Bronchial epithelial cell (primary cell): ENCODE measurements at places on chromosomes 11 and 22.

- DNase-seq, result no peak
Measured at GRCh38 chr11:78684377-78684776, 109.7 kb upstream of the NARS2 start.

GRCh38 chr11:1203505-1204271, 19.2 kb upstream of the MUC5B start:
- no peak for DNase-seq

GRCh38 chr22:41739576-41739975, 40.3 kb downstream of the MEI1 start:
- no peak for DNase-seq

DNA sequence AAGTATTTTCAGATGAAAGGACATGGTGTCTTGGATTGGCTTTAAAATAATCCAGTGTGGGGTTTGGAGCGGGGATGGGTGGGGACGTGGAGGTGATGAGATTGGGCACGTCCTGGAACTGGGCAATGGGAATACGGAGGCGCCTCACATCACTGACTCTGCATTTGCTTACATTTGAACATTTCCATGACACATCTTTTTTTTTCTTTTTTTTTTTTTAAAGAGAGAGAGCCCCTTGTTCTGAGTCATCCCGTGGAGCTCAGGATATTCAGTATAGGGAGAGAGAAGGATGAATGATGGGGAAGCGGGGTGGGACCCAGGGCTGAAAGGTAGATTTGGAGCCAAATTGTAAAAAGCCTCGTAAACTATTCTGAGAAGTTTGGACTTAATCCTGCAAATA, 142.7 kb downstream of the FBXO7 start:
- no peak for DNase-seq

DNA sequence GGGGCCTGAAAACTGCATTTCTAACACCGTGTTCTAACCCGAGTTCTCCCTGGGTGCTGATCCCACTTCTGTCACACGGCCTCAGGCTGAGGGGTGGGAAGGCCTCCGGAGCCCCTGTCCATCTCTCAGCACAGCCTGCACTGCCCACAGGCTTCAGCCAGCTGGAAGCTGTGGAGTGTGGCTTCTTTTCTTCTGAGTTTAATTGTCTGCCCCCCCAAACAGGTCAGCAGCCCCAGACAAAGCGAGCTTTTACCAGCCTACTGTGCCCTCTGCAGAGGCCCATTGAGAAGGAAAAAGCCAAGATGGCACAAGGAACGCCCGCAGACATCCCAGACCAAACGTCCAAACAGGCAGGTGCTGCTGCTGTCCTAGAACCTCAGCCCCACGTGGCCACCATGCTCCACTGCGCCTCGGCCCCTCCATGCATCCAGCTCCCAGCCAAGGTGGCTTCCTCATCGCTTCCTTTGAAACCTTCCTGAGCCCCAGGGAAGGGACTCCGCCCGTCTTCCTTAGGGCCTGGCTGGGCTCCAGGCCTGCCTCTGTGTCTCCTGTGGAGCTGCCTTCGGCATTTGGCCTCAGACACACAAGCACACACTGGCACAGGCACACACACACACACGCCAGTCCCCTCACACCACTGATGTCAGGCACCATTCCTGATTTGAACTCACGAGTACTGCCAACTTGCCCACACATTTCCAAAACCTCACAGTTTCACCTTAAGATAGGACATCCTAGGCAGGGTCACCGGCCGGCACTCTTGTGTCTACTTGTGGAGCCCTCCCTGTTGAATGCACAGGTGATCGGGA, 1.7 kb downstream of the MOB2 start:
- DNase-seq, result no peak

DNA sequence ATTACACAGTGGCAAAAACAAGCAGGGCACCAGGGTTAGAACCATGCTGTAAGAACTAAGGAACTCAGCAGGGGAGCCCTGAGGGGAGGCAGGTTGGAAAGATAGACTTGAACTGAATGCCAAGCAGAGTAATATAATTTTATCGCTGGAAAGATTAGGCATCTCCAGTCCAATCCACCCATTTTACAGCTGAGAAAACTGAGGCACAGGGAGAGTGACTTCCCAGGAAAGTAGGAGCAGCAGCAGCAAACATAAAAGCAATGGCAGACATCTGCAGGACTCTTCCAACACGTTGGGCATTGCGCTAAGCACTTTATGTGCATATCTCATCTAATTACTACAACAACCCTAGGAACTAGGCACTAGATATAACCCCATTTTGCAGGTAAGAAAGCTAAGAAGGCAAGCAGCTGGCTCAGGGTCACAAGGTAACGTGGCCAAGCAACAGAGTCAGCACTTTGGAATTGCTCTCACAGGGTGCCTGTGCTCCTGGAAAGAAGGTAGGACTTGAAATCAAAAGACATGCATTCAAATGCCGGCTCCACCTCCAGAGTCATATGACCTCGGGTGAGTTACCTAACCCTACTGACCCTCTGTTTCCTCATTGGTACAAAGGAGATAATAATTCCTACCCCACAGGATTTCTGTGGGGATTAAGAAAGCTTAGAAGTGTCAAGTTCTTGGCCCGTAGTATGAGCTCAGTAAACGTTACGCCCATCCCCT, 215.3 kb downstream of the BARX2 start:
- DNase-seq, result no peak

DNA sequence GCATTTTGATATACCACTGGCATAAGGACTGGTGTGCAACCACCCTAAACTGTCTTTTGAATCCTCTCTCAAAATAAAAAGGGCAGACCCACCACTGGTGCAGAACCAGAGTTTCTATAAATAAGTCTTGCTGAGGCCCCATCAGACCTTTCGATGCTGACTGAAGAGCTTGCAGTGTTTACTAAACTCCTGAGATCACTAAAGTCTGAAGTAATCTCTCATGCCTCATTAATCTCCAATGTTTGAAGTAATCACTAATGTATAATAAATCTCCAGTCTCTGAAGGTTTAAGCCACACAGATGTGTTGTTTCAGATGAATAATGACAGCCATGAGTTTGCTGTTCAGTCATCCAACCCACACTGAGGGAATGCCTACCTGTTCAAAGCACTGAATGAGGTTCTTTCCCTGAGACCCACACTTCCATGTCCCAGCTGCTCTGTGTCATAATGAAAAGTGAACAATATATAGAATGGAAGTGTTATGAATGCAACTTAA, 50.6 kb upstream of the DEUP1 start:
- no peak for DNase-seq

DNA sequence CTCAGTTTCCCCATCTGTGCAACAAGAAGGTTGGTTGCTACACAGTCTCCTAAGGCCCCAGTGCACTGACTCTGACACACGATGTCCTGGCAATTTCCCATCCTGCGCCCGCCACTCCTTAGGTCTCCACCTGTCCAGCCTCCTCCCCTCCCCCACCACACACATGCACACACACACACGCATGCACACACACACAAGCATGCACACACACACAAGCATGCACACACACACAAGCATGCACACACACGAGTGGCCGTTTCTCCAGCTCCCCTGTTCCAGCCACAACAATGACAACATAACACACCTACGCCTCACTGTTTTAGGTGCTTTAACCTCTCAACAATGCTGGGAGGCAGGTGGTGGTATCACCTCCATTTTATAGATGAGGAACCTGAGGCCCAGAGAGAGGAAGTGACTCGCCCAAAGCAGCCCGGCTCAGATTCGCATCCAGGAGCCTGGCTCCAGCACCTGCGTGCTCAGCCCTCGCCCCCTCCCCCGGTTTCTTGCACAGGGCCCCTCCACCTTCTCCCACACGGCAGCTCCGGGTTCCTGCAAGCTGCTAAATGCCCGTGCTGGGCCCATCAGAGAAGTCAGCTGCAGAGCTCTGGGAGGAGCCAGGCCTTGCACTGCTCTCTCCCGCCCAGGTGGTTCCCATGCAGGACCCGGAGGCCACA, 13.0 kb downstream of the CYTH4 start:
- no peak for DNase-seq

- no peak for DNase-seq
Measured at GRCh38 chr11:134196756-134197155, 27.0 kb downstream of the NCAPD3 start.

GRCh38 chr11:68552542-68552941, 92.0 kb downstream of the PPP6R3 start:
- no peak for DNase-seq

- no peak for DNase-seq
Measured at GRCh38 chr11:31558001-31558400, 48.4 kb downstream of the ELP4 start.

DNA sequence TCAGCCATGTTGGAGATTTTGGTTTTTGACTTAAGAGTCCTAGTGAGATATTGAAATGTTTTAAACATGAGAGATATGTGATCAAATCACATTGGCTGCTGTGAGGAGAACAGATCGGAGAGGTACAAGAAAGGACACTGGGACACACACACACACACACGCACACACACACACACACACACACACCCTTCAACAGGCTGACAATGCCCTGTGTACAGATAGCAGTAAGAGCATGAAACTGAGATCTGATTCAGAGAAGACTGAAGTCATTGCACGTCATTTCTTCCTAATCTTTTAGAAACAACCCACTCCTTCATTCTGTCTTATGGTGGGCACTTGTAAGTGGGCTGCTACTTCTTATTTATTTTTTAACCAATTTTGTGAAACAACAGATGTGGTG, 200.5 kb upstream of the E2F8 start:
- DNase-seq, result no peak

DNA sequence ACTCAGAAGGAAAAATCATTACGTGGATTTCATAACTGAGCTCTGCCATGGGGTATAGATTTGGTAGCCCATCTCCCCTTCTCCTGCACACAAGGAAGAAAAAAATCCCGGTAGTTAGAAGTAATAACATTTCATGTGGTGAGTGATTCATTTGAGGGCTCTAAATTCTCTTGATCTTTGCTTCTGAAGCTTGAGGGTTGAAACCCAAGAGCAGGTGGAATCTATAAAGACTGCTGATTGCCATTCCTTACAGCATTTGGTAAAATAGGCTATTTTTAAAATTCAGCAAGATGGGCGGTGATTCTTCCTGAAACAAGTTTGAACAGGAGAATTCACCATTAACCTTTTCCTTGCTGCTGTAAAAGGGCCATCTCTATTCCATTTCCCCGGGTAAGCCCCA, 266.1 kb downstream of the CADM1 start:
- no peak for DNase-seq

DNA sequence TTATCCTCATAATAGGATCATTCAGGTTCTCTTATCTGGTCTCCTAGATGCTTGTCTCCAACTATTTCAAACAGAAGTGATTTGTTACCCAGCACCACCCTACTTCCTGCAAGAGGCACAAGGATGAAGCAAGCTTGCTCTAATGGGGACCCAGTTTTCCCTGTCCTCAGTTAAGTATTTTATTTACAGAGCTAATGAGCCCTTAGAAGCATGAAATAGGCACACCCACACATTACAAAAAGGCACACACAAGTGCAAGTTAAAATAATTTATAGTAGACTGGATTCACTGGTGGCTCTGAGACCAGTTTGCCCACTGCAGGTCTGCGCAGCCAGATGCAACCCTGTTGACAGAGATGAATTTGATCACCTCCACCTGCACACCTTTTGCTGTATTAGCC, 167.5 kb downstream of the KIRREL3 start:
- no peak for DNase-seq

DNA sequence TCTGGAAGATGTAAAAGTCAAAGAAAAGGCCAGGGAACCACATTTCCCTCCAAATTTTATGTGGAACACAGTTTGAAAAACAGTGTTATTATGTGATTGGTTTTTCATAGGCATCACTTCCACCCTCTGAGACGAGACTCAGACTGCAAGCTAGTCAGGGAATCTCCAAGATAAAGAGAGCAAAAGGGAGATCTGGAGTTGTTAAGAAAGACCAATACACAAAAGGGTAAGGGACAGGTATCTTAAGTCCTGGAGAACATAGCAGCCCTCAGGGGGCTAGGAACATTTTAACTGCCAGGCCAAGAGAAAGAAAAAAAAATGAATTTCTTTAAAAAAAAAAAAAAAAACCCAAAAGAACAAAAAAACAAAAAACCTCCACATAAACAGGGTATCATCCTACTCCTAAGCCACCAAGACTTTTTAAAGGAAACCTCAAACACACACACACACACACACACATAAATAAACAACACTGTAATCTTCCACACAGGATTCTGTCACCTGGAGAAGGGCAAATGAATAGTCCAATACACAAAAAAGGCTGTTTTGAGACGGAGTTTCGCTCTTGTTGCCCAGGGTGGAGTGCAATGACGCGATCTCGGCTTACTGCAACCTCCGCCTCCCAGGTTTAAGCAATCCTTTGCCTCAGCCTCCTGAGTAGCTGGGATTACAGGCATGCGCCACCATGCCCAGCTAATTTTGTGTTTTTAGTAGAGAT, 44.5 kb downstream of the CELF1 start:
- no peak for DNase-seq

GRCh38 chr22:29503811-29504372, 23.9 kb downstream of the NEFH start:
- no peak for DNase-seq

DNA sequence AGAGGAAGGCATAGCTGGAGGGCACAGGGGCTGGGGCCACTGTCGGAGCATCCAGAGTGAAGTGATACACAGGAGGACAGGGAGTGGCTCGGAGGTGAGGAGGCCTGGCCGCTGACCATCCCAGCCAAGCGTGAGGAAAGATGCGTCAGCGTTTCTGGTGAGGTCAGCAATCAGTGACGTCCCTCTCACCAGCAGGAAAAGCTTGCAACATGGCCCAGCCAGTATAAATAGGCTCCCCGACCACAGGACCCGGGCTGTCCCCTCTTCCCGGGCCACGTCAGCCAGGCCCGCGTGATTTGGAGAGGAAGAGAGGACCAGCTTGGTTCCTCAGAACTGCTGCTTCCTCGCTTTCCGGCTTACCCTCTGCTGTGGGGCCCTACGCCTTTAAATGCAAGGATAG, 4.2 kb upstream of the OSM start:
- DNase-seq, result no peak

DNA sequence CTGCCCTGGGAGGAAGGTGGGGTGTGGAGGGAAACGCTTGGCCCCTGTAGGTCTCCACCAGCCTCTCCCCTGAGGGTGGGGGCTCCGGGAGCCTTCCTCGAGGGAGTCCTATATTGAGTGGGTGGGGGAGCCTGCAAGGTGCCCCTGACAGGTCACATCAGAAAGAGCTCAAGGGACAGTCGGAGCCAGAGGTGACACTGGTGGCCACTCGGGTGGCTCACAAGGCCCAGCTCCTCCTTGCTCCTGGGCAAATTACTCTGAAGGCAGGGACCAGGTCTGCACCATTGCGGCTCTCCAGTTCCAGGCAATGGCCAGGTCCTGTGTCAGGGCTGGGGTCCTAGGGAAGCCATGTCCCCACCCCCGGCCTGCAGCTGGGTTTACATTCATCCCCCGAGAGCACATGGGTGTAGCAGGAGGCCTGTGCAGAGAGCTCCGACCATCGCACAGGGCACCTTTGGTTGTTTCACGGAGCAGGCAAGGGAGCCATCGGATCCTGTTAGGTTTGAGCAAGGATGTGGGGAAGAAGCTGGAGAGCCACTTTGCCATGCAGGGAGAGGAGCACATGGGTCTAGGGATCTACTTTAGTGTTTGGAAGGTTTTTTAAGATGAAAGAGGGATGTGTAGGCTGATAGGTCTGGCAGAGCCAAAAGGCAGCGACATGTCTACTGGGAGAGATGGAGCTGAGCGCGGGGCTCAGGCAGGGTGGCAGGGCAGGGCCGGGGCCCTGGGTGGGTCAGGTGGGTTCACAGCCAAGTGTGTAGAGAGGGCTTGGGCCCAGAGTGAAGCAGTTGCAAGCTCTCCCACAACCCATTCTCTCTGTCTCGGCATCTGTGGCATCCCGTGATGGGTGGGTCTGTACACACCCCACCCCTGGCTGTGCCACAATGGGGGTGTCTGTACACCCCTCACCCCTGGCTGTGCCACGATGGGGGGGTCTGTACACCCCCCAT, 14.8 kb downstream of the CCND1 start:
- no peak for DNase-seq
